ENCODE measurements at places on chromosomes 1 and 21. TPM values are rescaled to one million over a fixed set of nuclear protein-coding genes. Genes with fewer than 3 reads are reported as not detected.

Gene ACAP3
- total RNA-seq: 27.6 TPM

Gene B3GALT6
- 23.2 TPM for total RNA-seq

Gene MOV10
- 47.7 TPM for total RNA-seq

Gene C1orf226
- 0.50 TPM for total RNA-seq

Gene KANK4
- total RNA-seq: not detected

Gene CHRM3
- not detected for total RNA-seq

Gene CNR2
- not detected for total RNA-seq

Gene LCE1A
- total RNA-seq: not detected

Gene HSD11B1
- 20.5 TPM for total RNA-seq

Gene MARK1
- total RNA-seq: 0.89 TPM

Gene YOD1
- 2.9 TPM for total RNA-seq

Gene TGFB2
- 0.84 TPM for total RNA-seq

Gene CHIT1
- not detected for total RNA-seq

Gene TAS1R1
- 0.17 TPM for total RNA-seq

Gene SPRR2E
- not detected for total RNA-seq

Gene SLAMF9
- not detected for total RNA-seq

Gene SIPA1L2
- total RNA-seq: 2.5 TPM

Gene JUN
- 62.4 TPM for total RNA-seq

Gene PPIH
- total RNA-seq: 79.2 TPM

Gene WNT3A
- total RNA-seq: not detected

Gene BCAR3
- total RNA-seq: 24.5 TPM

Gene TMEM51
- 6.6 TPM for total RNA-seq

Gene PRDM16
- total RNA-seq: 0.45 TPM

Gene FAF1
- total RNA-seq: 43.9 TPM

Gene GSTM1
- not detected for total RNA-seq

Gene CD84
- not detected for total RNA-seq

Gene AIDA
- 41.2 TPM for total RNA-seq

Gene TRIM67
- not detected for total RNA-seq

Gene ANKRD45
- total RNA-seq: 0.30 TPM

Gene OVAAL
- not detected for total RNA-seq

Gene MAGI3
- 6.7 TPM for total RNA-seq

Gene MYOG
- not detected for total RNA-seq

Gene DMBX1
- not detected for total RNA-seq

Gene OR4F29
- not detected for total RNA-seq

Gene MROH7
- not detected for total RNA-seq

Gene ECM1
- 44.6 TPM for total RNA-seq

Gene ADAMTSL4
- 25.6 TPM for total RNA-seq

Gene RNU1-1
- total RNA-seq: under 0.01 TPM

Gene PHLDA3
- total RNA-seq: 49.1 TPM

Gene CYP4B1
- not detected for total RNA-seq

Gene OR2T35
- total RNA-seq: not detected

Gene NEK2
- total RNA-seq: 39.2 TPM

Gene GJA9
- not detected for total RNA-seq

Gene VSIG8
- total RNA-seq: not detected

Gene NBPF19
- total RNA-seq: 1.5 TPM

Gene DONSON
- 28.7 TPM for total RNA-seq

Gene MCOLN2
- 0.45 TPM for total RNA-seq

Gene SPRR5
- not detected for total RNA-seq

Gene SYCP1
- total RNA-seq: not detected

Gene SLC44A3
- total RNA-seq: 0.17 TPM

Gene IL12RB2
- total RNA-seq: not detected

Gene TNFRSF4
- total RNA-seq: 0.30 TPM

Gene GRIK1
- not detected for total RNA-seq
